Activated T-cell treated with anti-CD3 and anti-CD28 coated beads, Interleukin-2, amount 50 U/mL, for 72 hours (primary cell): ENCODE measurements at places on chromosomes 2 and 18. TPM values are rescaled to one million over a fixed set of nuclear protein-coding genes. Genes with fewer than 3 reads are reported as not detected.
A peak's percentile ranks its signal among the peaks of the same experiment; 100 is the strongest.

Gene GPR45
- not detected for total RNA-seq

DNA sequence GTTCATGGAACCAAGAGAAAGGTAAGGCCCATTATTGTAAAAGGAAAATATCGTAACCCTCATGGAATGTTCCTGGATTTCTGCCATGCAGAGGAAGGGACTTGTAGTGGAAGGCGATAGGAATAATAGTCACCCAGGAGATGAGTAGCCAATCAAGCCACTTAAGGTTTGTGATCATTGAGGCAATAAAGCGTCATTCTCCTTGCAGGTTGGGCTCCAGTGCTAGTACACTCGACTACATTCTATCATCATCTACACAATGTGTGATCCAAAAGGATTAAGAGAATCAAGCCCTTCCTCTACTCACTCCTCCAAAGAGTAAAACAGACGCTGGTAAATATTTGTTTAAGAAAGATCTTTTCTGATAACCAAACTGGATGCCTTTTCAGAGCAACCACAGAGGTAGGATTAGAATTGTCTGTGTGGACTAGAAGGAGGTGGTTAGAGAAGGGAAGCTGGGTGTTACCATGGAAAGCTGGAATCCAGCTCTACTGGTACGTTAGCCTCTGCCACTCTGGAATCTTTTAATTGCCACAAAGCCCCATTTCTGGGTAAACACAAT, 245.7 kb downstream of the IKZF2 start:
- DNase-seq, result no peak

Gene CGREF1
- total RNA-seq, result 0.81 TPM

DNA sequence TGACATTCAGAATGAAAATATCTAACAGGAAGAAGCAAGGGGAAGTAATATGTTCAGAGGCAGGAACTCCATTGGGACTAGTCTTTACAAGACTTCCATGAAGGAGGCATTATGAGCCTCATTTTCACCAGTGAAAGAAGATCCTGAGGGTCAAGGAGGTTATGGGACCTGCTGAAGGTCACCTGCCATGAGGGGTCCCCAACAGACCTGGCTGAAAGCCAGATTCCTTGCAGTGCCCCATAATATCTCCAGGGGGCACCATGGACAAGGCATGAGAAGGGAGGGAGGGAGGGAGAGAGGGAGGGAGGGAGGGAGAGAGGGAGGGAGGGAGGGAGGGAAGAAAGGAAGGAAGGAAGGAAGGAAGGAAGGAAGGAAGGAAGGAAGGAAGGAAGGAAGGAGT, 27.9 kb downstream of the XDH start:
- DNase-seq, result no peak

DNA sequence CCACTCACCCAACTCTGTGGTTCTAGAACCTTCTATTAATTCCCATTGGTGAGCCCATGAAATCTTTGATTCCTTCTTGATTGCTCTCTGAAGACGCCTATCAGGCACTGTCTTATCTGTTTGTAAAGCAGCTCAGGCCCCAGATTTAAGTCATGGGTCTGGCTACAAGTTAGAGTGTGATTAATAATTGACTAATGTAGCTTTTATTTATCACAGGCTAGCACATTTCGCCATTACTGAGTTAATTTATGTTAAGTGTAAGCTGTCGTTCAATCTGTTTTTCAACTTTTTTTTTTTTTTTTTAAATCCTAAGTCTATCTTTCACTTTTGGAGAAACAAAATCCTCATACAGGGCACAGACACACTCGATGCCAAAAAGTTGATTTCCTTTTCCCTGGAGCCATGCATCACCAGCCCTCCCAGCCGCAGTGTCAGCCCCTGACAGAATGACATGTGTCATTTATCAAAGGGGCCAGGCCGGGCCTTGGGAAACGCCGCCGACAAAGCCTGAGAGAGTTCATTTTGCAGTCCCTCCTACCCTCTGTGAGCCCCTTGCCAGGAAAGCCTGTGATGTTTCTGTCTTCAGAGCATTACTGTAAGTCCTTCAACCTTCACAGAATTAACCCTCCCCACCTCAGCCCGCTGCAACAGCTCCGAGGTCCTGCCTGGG, 15.8 kb downstream of the TSHZ1 start:
- DNase-seq, result no peak

Gene KCNS3
- not detected for total RNA-seq

DNA sequence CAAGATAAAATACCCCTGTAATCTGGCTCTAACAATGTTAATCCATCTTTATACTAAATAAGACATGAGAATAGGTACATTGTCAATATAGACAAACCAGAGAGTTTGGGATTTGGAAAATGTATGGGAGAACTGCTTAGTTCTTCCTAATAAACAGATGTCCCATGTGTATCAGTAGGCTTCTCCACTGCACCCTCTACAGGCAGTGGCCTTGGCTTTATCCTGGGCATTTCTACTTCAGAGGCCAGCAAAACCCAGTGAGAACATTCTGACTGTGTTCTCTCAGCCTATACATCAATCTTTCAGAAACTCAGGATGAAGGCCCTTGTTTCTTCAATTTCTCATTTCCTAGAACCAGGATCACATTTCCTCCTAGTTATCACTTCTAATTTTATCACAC, 1167.5 kb upstream of the ACVR2A start:
- no peak for DNase-seq

Gene TXNDC2
- not detected for total RNA-seq

DNA sequence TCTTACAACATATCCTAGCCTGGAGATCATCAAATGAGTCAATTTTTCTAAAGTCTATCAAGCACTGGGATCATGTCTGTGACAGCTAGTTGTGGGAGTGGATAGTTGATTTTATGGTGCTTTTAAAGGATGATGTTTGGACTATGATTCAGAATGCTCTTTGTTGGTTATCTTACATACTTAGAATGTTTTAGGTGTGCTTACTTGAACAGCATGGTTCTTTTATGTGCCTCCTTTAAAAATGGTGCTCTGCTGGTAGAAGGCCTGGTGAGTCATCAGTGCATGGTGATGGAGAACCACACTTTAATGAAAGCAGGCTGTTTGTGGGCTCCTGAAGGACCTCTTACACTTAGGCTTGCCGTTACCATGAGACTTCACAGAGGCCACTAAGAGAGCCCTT, 682.7 kb upstream of the FANCL start:
- DNase-seq, result no peak

DNA sequence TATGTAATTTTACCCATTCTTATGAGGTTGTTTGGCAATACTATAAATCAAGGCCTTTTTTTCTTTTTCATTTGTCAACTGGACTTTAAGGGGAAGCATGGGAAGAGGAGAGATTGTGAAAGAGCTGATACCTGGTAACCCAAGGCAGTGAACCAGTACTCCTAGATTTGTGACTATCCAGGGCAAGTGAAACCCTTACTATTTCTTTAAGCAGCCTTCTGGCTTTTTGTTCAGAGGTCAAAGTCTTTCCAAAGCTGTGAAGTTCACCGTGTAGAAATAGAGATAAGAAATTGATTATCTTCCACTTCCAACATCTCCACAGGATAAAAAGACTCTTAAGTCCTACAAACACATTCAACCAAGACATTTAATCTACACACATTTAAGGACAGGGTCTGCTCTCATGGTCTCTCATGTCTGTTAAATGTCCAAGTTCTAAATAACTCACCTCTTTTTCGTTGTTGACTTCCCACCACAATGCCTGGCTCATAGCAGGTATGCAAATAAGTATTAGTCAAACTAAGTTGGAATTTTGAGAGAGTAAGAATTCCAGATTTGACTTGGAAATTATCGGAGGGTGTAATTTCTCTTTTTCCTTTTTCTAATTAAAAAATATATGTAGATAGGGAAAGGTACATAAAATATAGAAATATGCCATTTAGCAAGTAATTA, 485.8 kb downstream of the STK39 start:
- no peak for DNase-seq

DNA sequence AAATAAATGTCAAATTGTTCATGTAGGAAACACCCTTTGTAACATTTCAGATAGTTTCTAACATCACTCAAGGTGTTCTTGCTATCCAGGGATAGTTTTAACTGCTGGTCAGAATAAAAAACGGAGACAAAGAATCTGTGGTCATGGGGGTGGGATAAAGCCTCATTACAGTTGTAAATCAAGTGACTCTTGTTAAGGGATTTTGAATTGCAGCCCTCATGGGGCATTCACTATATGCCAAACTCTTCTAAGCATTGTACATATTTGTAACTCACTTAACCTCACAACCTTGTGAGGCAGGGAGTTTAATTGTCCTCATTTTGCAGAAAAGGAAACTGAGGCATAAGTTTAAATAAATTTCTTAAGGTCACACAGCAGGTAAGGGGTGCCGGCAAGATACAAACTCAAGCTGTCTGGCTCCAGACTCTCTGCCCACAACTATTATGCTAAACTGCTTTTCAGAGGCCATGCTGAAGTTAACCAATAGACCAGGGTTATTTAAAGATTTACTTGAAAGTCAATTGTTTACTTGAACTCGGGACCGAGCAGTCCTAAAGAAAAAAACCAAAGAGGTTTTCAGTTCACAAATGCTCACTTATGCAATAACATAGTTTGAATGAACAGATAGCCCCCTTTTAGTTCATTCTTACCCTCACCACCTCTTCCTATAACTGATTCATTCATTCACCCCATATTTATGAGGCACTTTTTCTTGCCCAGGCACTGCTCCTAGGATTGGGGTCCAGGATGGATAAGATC, 121.6 kb upstream of the FZD5 start:
- DNase-seq, result no peak

DNA sequence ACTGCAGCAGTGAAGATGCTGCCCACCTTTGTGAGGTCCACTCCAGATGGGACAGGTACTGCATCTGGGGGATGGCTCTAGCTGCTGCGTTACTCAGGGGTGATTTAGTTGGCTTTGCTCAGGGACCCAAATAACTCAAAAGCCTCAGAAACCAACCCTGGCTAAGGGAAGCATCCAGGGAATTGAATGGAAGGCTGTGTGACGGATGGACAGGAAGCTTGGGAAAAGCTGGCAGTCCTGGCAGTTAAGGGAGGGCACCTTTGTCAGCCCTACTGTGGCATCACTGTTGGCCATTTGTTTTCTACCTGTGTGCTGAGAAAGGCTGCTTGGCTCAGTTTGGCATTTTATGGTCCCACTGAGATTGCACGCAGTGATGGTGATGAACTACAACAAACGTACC, 20.5 kb downstream of the HK2 start:
- no peak for DNase-seq

- DNase-seq, result no peak
Observed at GRCh38 chr18:36457683-36458082, 160.2 kb downstream of the FHOD3 start.

GRCh38 chr18:50277942-50278341, 3.4 kb downstream of the MBD1 start:
- DNase-seq, result no peak

DNA sequence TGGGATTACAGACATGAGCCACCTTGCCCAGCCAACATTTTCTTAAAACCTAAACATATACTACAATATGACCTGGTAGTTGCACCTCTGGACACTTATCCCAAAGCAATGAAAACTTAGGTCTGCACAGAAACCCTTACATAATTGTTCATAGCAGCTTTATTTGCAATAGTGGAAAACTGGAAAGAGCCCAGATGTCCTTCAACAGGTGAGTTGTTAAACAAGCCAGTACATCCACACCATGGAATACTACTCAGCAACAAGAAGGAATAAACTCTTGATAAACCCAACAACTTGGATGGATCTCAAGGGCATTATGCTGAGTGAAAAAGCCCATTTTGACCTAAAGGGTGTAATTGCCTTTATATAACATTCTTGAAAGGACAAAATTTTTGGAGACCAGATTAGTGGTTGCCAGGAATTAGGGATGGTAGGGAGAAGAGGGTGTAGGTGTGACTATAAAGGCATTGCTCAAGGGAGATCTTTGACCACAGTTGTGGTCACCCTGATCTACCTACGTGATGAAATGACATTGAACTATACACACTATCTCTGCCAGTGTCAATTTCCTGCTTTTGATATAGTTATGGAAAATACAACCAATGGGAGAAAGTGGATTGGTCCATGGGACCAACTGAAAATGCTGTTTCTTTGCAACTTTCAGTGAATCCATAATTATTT, 11.9 kb upstream of the AMMECR1L start:
- no peak for DNase-seq

GRCh38 chr2:198476007-198476406, 671.6 kb downstream of the PLCL1 start:
- DNase-seq, result no peak

DNA sequence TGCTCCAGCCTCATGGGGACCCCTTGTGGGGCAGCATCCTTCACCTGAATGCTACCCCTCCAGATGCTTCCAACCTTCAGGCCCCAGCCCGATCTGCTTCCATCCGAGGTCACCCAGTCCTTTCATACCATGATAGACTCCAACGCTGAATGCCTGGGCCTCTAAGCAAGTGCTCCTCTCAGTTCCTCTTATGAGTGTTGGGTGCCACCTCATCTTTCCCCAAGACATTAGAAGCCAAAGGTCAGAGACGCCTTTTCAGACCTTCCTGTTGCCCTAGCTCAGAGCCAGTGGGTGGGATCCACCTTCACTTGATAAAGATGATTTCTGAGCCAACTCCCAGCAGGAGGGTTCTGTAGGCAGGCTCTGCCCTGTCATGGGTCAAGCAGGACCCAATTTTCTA, 174.5 kb upstream of the MGAT5 start:
- DNase-seq, result no peak

DNA sequence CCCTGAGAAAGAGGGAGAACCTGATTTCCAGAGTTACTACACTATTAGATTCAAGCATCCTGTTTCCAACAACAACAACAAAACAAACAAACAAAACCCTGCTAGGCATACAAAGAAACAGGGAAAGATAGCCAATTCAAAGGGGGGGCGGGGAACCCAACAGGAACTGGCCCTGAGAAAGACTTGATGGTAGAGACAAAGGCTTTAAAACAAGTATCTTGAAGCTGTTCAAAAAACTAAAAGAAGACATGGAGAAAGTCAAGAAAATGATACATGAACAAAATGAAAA, 147.1 kb downstream of the THADA start:
- no peak for DNase-seq

DNA sequence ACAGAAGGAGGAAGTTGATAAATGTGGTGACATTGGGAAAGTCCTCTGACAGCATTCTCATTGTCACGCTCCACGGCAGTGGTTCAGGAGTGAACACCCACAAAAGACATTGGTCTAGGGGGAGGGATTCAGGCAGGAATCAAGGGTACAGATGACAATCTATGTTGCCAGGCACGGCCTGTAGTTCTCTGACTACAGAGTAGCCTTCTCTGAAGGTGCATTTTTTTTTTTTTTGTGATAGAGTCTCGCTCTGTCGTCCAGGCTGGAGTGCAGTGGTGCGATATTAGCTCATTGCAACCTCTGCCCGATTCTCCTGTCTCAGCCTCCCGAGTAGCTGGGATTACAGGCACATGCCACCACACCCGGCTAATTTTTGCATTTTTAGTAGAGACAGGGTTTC, 7.4 kb upstream of the MOB1A start:
- DNase-seq, result peak; percentile 68
